ENCODE measurements at places on chromosomes 11 and 22.
A peak's percentile ranks its signal among the peaks of the same experiment; 100 is the strongest.

- no peak for DNase-seq
These were observed 59.1 kb downstream of the SCGB1A1 start for GRCh38 chr11:62477927-62478326.

DNA sequence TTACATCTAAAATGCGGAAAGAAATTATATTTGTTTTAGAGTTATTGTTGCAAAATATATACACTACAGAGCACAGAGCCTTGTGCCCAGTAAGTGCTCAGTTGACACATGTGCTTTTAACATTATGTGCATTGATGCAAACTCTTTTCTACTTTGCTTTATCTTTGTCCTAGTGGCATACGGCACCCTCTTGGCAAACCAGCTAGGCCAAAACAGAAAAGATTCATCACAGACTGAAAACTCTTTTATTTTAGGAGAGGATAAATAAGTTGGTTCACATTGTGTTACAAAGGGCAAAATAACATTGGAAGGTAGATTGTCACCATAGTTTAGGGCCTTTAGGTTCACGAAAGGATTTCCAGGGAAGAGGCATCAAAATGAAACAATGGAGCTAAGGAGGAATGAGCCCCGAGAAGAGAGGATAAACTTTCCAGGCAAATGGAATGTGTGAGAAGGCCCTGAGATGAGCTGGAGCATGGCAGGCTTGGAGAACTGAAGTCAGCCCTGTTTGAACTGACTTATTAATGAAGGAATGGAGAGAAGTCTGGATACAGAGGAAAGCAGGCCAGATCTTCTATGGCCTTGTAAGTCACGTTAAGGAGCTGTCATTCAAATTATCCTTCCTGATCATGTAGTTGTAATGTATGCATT, 23.5 kb upstream of the TOP3B start:
- no peak for DNase-seq

GRCh38 chr22:29625090-29625825, 21.8 kb downstream of the NF2 start:
- peak; percentile 88 for DNase-seq

DNA sequence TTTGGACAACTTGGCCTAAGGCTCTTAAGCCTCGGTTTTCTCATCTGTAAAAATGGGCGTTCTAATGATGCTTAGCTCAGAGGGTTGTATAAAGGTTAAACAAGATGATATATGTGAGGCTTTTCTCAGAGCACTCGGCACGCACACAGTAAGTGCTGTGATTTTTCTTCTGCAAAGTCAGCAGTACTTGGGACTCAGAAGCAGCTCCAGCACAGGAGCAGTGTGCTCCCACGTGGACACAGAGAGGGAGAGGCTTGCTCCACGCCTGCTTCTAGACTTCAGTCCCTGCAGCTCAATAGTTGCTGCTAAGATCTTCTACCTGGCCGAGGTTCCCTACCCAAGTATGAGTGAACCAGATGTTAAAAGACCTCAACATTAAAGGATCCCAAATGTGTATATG, 39.9 kb upstream of the PHF21A start:
- no peak for DNase-seq

- no peak for DNase-seq
These were observed 111.8 kb downstream of the SNX19 start for GRCh38 chr11:130804306-130805076.

DNA sequence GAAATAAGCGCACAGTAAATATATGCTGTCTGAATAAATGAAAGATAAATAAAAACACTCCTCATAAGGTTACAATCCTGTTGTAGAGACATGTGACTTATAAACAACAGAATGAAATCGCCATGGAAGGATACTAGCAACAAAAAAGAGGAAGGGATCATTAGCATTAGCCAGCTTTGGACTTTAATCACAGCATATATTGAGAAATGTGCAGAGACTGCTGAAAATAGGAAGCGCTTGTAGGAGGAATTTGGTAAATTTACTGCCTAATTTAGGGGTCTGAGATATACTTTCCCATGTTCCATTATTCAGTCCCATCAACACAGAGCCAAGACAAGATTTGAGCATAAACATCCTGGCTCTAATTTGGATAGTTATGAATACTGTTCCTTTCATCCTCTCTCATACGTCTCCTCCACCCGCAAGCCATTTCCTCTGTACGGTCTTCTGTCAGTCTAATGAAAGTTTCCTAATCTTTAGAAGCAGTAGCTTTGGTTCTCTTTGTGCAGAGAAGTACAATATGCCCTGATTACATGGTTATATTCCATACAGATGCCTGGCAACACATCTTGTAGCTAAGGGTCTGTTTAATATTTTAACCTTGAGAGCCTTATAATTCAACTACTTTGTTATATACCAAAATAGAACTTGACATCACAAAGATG, 37.1 kb upstream of the AKIP1 start:
- DNase-seq = no peak

DNA sequence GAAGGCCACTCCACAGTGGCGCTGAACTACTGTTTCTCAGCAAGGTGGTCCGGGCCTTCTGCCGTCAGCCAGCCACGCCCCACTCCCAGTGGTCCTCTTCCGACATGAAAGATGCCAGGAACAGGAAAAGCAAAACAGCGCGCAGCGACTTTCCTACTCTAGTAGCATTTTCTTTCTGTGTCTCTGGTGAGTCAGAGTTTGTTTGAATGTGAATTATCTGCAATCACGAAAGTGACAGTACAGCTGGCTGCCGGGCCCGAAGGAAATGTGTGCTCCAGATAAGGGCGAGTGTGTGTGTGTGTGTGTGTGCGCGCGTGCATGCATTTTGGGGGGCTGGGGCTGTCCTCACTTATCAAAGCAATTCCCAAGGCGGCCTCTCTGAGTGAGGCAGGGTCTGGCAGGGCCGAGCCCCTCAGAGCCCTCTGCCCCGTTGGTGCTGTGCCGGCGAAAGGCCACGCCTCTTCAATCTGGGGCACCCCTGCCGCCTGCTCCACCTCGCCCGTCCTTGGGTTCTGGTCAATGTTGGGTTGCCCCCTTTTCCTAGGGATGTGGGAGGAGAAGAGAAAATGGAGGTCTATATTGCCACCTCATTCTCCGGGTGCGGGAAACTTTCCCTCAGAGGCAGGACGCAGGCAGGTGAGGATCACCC, 288.5 kb downstream of the KIRREL3 start:
- DNase-seq = no peak

- no peak for DNase-seq
These were observed 61.0 kb downstream of the CYTH4 start for GRCh38 chr22:37343348-37343747.

DNA sequence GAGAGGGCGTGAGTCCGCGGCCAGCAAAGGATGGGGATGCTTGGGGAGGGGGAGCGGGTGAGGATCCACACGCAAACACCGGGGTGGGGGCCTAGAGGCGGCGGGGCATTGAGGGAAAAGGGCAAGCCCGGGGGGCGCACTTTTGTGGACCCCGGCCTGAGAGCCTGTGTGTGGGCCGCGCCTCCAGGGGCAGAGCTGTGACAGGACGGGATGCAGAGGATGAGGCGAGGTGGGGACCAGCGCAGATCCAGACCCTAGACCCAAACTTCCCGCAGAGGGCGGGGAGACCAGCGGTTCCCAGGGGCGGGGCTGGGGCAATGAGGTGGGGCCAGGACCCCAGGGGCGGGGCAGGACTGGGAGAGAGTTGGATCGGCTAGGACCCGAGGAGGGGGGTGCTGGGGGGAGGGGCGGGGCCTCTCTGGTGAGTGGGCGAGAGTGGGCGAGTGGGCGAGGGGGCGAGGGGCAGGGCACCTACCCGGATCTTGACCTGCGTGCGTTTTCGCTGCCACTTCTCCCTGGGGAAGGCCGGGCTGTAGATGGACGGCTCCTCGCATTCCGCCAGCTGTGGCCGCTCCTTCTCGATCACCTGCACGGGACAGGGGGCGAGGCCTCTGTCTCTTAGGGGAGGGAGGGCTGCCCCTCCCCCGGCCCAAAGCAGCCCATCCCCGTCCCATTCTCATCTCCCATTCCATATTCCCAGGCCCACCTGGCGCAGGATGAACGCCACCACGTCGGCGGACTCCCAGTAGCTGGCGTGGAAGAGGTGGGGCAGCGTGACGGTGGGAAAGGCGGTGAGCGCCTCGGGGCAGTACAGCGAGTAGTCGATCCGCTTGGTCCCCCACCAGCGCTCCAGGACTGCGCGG, 10.6 kb downstream of the PITPNM1 start:
- DNase-seq = no peak

- peak; percentile 93 for DNase-seq
These were observed 13.8 kb downstream of the PHLDB1 start for GRCh38 chr11:118621071-118621783.

- no peak for DNase-seq
These were observed 30.0 kb downstream of the FSHB start for GRCh38 chr11:30260813-30261212.

DNA sequence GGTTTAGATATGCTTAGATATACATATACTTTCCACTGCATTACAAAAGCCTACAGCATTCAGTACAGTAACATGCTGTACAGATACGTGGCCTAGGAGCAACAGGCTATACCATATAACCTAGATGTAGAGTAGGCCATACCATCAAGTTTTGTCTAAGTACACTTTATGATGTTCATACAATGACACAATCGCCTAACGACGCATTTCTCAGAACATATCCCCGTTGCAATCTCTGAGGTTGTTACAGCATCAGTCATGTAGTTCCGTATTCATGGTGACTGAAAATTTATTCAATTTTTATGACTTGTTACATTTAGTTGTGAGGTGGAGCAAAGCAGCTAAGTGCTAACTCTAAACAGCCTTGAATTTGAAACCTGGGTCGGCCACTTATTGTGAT, 6.7 kb downstream of the ZBTB44 start:
- DNase-seq = no peak

DNA sequence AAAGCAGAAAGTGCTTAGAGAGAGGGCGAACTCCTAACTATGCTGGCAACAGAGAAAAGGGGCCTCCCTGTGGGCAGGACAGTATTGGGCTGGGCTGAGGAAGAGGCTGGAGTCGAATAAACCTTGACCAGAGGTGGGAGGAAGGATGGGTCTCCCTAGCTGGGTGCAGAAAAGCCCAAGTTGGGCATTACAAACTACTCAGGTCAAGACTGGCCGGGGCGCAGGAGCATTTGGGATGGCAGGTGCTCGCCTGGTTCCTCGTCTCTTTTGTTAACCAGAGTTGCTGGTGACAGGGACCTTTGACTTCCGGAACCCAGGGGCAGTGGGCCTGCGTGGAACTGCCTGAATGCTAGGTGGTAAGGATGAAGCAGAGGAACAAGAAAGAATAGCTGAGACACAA, 80.3 kb upstream of the SHISAL1 start:
- DNase-seq = no peak

DNA sequence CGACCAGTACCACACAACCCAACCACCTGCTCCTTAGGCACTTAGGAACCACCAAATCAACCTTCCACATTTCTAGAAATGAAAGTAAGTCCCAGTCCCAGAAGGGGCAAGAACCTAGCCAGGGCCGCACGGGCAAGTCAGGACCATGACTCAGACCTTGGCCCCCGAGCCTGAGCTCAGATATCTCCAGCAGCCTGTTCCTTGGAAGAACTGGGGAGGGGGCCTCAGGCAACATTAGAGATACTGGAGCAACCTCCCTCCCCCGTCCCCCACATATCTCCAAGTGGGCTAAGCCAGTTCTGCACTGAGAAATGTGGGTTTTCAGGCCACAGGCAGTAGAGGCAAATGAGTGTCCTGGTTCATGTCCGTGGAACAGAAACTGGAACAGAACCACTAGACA, 7.7 kb downstream of the ARAP1 start:
- no peak for DNase-seq

- DNase-seq = peak; percentile 75
These were observed 4.8 kb downstream of the SDF2L1 start for GRCh38 chr22:21646608-21647590.

- DNase-seq = no peak
These were observed 16.8 kb upstream of the IGLL5 start for GRCh38 chr22:22870577-22871404.

GRCh38 chr11:133705873-133706272, 139.4 kb downstream of the SPATA19 start:
- no peak for DNase-seq

DNA sequence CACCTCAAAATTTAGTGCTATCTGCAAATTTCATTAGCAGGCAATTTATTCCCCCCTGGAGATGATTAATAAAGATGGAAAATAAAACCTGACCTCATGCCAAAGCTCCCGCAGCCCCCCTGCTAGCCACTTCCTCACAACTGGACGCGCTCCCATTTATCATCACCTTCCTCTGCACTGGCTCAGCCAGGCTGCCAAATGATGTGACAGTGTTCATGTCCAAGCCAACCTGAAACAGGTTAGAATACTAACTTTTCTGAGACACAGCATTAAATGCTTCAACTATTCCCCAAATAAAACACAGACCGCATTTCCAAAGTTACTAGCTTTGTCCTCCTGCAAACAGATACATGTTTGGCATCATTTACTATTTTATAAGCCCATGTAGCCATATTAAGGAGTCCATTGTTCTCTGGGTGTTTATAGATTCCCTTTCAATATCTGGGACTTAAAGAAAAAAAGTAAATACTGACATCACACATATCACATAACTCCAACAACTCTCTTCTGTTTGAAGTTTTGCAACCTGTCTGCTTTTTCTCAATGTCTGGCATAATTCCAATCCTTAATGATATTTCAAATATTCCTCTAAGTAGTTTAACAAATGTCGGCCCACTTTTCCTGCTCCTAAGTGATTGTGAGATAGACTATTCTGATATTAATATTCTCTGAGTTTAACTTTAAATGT, 829.7 kb upstream of the FAT3 start:
- DNase-seq = peak; percentile 0

DNA sequence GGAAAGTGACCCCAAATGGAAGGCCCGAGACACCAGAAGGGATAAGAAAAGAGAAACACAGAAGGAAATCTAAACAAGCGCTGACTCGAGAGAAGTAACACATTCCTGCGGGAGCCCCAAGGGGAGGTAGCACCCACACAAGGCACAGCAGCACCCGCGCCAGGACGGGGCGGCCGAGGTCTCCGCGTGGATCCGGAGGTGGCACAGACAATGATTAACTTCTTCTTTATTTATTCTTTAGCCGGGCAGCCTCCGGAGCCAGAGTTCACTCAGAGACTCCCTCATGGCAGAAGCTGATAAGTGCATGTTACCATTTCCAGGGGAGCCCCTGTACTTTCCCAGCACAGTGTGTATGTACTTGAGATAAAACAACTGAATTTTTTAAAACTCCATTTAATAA, 5.1 kb downstream of the TOLLIP start:
- no peak for DNase-seq

GRCh38 chr22:48869161-48869560, 958.5 kb downstream of the BRD1 start:
- DNase-seq = no peak

- DNase-seq = no peak
These were observed 18.1 kb upstream of the CDKN1C start for GRCh38 chr11:2903672-2904011.

DNA sequence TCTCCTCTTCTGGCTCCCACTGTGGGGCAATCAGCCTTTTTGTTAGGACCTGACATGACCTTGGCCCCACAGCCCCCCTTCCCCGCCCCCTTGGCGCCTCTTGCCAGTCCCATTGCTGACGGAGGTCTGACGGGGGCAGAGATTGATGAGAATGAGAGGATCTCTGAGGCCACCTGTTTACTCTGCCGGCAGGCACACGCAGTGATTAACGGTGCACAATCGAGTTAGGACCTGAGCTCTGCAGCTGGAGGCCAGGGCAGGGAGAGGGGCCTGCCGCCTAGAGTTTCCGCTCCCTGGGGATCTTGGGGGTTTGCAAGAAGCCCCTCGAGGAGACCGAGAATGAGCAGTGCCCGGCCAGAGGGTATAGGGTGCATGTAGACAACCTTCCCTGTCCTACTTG, 6.8 kb upstream of the CHRM1 start:
- no peak for DNase-seq

Measured in astrocyte of the spinal cord (primary cell).